Activated naive CD4-positive, alpha-beta T cell treated with anti-CD3 and anti-CD28 coated beads for 36 hours (primary cell): ENCODE measurements at places on chromosomes 1 and 21.

DNA sequence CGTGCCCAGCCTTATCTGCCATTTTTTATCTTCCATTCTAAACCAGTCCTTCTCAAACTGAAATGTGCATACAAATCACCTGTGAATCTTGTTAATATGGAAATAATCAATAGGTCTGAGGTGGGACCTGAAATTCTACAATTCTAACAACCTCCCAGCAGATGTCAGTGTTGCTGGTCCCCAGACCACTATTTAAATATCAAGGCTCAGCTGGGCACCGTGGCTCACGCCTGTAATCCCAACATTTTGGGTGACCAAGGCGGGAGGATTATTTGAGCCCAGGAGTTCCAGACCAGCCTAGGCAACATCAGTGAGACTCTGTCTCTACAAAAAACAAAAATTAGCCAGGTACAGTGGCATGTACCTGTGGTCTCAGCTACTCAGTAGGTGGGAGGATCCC, 4.1 kb downstream of the UQCRHL start:
- DNase-seq: peak; percentile 32

- no peak for DNase-seq
Measured at GRCh38 chr1:3541936-3542335, 69.4 kb downstream of the MEGF6 start.

- no peak for DNase-seq
Measured at GRCh38 chr1:116066868-116067565, 44.2 kb upstream of the MAB21L3 start.

- DNase-seq: peak; percentile 80
Measured at GRCh38 chr1:211680752-211681327, 5.4 kb upstream of the NEK2 start.

DNA sequence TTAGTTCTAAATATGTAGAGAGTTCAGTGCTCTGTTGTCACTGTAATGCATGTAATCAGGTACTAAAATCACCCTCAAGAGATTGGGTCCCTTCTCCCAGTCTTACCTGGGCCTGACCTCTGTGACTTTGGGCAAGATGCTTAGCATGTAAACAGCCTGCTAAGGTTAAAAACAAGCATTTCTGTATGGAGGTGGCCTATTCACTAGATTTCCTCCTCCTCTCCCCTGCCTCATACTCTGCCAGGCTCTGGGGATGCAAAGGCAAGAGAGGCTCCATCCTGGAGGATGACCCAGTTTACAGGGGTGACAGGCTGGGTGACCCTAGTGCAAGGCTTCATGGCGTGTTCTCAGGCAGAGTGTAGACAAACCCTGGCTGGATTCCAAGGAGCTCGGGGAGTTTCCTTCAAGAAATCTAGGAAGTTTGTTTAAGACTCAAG, 28.8 kb downstream of the VANGL2 start:
- DNase-seq: peak; percentile 37

- DNase-seq: no peak
Measured at GRCh38 chr1:39084191-39084590, 58.0 kb downstream of the NDUFS5 start.

- peak; percentile 27 for DNase-seq
Measured at GRCh38 chr1:95041491-95042165, 31.1 kb downstream of the ALG14 start.

DNA sequence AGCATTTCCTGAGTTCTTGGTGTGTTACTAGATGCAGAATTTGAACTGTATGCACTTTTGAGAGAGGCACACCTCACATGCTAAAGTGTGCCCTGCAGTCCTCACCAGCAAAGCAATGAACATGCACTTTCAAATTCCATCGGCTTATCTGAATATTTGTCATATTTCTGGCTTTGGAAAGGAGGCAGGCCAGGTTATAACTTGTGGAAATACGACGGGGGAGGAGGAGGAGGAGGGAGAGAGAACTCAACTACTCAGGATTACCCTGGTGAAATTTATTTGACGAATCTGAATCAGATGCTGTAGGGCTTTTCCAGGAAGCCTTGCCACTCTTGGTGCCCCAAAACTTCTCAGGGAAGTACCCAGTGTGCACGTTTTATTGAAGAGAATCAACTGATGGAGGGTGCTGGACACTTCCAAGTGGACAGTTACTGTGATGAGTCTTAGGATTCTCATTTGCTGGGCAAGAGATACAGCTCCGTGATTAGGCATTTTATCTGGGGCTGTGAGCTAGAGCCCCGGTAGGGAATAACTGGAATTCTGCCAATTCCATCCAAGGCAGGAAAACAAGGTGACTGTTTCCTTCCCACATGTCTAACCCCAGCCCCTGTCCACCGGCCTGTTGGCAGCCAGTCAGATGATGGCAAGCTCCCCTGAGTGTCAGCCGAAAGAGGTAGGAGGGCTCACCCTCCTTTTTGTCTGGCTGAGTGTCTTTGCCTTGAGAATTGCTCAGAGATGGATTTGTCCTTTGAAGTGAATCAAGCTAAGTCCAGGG, 3.8 kb downstream of the PDPN start:
- DNase-seq: no peak

GRCh38 chr1:54474310-54475251, 68.4 kb upstream of the SSBP3 start:
- peak; percentile 57 for DNase-seq

DNA sequence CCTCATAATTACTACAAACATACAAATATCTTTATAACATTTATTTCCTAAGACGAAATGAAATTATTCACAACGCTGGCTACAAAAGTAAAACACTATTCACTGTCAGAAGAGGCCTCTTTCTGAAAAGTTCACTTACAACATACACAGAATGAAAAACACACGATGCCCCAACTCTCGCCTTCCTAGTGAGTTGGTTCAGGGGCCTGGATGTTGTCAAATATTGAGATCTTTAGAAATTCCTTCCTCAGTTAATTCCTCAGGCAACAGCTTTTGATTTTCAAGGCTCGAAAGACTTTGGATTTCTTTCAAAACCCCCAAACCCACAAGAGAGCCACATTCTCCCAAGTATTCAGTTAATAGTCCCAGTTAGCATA, 14.2 kb upstream of the KCNE1 start:
- DNase-seq: no peak

DNA sequence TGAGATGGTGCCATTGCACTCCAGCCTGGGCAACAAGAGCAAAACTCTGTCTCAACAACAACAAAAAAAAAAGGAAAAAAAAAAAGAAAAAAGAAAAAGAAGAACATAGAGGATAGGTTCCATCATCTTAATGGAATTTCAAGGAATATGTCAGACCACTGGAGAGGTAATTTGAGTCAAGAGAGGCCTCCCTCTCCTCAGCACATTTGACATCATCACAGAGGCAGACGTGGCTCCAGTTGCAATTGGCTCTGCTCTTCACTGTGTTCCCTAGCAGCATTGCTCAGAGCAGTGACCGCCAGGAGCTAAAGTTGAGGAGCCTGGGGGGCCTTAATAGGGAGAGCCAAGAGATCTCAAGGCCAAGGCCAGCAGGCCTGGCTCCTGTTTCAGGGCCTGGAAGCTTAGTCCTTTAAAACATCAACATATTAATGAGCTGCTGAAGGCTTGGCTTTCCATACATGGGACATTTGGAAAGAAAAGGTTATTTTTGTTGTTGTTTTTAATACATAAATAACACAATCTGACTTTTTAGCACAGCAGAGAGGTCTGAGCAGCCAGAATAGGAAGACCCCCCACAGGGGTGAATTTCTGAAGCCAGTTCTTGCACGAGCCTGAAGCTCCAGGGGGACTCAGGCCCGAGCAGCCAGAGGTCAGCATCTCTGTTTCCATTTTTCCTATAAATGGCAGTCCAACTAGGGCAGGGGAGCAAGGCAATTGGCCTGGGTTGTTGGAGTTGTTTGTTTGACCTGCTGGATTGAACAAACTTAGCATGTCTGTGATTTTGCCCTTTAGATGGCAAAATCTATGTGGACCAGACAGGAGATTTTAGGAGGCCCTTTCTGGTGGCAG, 118.3 kb upstream of the FGGY start:
- DNase-seq: no peak

DNA sequence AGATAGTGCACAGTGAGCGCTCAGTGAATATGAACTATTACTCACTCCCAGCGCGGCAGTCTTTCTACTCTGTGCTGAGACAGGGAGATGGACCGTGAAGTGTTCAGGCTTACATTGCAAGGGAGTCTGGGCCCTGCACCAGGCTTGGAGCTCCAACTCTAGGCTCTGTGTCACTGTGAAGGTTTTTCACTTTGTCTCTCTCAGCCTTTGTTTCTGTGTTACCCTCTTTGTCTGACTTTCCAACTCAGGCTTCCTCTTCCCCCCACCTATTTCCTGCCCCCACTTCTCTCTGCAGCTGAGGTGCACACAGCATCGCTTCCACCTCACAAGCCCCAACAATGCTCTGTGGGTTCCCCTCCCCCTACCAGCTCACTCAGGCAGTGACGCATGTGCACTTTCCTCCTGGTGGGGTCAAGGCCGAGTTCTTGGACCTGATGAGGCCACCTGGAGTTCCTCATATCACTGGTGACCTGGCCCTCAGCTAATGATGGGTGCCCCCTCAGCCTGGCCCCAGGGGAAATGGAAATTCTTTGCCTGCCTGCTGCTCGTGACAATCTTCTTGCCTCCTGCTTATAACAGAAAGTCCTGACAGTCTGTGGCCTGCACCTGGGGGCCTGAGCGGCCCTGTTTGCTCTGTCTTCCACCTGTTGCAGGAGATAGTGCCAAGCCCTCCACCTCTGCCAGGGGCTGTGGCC, 1.1 kb upstream of the LCK start:
- DNase-seq: peak; percentile 93

- no peak for DNase-seq
Measured at GRCh38 chr1:175984813-175985212, 222.3 kb downstream of the COP1 start.

- peak; percentile 85 for DNase-seq
Measured at GRCh38 chr1:156608036-156608674, 6.9 kb upstream of the GPATCH4 start.

- DNase-seq: no peak
Measured at GRCh38 chr1:47201179-47201578, 11.3 kb upstream of the PDZK1IP1 start.

- DNase-seq: no peak
Measured at GRCh38 chr1:153488731-153489130, 28.3 kb upstream of the S100A7 start.

DNA sequence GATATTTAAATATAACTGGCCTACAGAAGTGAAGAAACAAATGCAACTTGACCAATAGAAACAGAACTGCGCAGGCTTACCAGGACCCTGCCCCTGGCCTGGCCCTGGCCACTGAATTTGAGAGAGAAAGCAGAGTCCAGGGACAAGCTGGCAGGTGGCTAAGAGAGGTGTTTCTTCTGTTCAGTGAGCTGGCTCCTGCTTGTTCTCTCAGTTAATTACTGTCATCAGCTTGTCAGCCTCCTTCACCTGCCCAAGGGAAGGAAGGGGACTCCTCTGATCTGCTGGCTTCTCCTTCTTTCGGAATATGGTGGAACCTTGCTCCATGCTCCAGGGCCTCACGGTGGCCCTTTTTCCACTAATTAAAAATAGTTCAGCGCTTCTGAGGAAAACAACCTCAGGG, 388.4 kb downstream of the DISC1 start:
- DNase-seq: no peak

GRCh38 chr1:232463225-232463624, 166.7 kb downstream of the SIPA1L2 start:
- no peak for DNase-seq

GRCh38 chr1:189158155-189158554, 1319.5 kb downstream of the BRINP3 start:
- no peak for DNase-seq

DNA sequence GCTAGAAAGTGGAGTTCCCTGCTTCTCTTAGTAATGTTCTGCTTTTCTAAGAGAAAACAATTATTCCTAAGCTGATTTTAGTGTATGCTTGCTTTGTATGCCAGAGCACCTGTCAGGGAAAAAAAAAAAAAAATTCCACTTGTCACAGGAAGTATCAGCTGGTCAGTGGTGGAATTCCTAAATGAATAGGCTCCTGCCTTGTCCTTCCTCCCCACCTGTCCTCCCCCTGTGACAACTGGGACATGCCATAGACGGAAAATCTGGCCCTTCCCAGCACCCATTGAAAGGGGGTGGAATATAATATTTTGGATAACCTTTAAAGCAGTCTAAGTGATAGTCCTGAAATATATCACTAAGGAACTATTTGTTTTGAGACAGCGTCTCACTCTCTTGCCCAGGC, 10.8 kb downstream of the FNDC5 start:
- no peak for DNase-seq

DNA sequence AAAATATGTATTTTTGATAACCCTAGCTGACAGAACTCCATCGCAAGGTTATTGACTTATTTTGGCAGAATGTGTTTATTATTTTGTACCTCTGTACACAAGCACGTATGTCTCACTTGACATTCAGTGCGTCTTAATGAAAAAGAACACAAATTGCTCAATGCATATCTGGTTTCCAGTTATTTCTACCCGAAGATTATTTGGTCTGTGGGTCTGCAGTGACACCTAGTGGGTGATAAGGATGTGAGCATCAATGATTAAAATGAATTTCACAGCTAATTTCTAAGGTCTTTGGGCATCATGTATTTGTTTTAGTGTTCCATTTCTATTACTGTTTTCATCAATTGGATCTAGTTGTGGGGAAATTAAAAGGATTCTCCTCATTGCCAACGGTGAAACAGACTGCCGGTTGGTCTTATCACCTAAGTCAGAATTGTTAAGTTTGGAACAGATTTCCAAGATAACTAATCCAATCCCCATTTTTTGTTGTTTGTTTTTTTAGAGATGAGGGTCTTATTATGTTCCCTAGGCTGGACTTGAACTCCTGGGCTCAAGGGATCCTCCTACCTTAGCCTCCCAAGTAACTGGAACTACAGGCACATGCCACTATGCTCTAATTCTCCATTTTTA, 13.9 kb downstream of the DDX20 start:
- peak; percentile 67 for DNase-seq

DNA sequence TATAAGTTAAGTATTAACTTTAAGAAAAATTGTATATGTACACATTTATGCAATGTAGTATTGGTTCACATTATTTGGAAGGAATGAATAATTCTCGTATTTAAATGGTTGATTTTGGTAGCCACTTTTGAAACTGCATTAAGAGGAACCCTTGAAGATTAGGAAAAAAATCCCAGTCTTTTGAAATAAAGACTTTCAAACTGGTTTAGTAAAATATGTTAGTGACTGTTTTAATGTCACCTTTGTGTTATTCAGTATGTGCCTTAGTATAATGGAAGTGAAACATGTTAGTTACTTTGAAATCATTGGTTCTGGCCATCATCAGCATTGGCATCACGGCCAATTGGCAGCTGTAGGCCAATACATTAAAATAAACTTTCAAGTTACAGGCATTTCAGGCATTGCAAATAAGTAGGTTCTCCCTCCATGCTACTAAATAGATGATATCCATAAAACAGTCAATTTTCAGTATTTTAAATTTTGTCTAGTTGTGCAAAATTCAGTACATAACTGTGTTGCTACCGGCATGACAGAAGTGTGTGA, 4.4 kb downstream of the MIER1 start:
- peak; percentile 26 for DNase-seq

DNA sequence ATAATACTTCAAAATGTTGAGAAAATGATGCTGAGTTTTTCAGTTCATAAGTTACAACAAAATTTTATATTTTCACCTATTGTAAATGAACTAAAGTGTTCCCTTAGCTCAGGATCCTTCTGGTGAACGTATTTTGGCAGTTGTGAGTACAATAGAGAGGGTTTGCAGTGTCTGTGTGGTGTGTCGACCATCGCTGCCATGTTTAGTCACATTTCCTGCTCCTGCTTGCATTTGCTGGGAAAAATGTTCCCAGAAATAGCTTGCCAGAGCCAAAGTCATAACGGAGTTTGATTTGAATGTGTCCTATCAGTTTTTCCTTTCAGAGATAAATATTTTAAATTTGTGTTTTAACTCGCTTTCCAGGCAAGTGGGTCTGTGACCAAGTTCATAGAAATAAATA, 117.1 kb upstream of the COL6A1 start:
- DNase-seq: no peak

GRCh38 chr1:168178227-168178637, 530 bp upstream of the TIPRL start:
- no peak for DNase-seq

- DNase-seq: no peak
Measured at GRCh38 chr1:74478979-74479378, 33.4 kb downstream of the LRRC53 start.
